ENCODE measurements at places on chromosomes 6 and 20.

DNA sequence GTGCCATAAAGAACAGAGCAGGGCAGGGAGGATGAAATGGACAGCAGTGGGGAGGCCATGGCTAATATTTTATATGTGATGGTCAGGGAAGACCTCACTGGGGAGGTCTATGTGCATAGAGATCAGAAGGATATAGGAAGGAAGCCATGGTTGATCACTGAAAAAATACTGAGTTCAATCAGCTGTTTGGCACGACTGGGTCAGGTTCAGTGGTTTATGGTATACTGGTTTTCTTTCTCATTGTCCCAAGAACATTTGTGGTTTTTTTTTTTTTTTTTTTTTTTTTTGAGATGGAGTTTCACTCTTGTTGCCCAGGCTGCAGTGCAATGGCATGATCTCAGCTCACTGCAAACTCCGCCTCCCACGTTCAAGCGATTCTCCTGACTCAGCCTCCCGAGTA, 78.3 kb upstream of the TIAM2 start:
- DNase-seq, result no peak

DNA sequence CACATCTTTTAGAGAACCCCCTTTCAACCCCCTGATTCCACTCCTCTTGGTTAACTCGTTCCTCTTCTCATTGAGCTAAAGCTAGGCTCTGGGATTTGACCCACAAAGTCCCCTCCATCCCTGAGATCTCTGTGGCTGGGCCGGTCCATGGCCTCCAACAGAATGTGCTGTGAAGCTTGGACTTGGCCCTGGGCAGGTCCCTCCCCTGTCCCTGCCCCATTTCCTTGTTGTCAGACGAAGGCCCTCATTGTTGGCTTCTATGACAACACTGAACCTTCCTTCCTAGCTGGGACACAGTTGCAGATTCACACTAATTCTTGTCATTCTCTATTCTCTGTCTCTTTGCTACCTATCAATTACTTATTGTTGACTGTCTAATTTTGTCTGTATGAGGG, 156.1 kb downstream of the SYCP2 start:
- DNase-seq, result no peak

- DNase-seq, result no peak
These were observed 35.0 kb downstream of the BTBD9 start for GRCh38 chr6:38604700-38605099.

DNA sequence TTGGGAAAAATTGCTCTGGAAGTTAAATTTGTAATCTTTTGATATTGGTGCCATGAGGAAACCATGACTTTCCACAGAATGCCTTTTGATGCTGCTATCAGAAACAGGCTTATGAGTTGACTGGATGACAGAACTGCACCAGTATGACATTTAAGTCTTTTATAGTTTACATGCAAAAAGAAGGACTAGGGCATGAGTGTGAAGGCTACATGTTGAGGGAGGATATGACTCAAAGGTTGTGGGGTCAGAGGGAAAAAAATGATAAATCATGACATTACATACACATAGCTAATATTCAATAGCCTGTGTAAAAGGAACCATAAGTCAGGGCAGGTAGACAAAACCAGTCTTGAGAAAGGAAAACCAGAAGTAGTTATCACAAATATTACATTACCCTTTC, 182.2 kb downstream of the COL12A1 start:
- no peak for DNase-seq

GRCh38 chr6:31356216-31356945, 598 bp downstream of the HLA-B start:
- no peak for DNase-seq

GRCh38 chr6:111588366-111588765, 17.3 kb downstream of the TRAF3IP2 start:
- no peak for DNase-seq

DNA sequence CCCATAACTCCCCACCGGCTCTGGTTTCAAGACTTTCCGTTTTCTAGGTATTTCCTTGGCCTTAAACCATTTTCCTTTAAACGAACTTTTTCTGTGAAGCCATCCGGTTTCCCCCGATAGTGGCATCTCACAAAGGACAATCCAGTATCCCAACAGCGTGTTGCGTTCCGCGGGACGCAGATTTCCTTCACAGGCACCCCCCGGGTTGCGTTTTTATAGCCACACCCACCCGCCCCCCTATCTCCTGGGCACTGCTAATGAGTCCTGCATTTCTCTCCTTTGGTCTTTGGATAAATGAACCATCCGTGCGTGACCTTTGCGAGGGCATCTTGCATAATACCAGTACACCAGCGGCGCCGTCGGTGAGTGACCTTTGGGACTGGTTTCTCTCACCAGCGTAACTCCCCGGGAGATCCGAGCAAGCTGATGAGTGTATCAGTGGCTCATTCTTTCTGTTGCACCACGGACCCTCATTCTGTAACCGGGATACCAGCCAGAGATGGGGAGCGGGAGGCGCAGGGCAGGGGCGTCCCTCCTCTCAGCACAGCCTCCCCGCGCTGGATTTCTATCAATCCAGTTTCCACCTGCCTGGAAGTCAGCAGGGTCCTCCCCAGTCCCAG, 586 bp upstream of the NQO2 start:
- no peak for DNase-seq

- DNase-seq, result no peak
These were observed 78.3 kb downstream of the KIF6 start for GRCh38 chr6:39646751-39647420.

GRCh38 chr6:32410906-32411305, 3.9 kb upstream of the BTNL2 start:
- no peak for DNase-seq

DNA sequence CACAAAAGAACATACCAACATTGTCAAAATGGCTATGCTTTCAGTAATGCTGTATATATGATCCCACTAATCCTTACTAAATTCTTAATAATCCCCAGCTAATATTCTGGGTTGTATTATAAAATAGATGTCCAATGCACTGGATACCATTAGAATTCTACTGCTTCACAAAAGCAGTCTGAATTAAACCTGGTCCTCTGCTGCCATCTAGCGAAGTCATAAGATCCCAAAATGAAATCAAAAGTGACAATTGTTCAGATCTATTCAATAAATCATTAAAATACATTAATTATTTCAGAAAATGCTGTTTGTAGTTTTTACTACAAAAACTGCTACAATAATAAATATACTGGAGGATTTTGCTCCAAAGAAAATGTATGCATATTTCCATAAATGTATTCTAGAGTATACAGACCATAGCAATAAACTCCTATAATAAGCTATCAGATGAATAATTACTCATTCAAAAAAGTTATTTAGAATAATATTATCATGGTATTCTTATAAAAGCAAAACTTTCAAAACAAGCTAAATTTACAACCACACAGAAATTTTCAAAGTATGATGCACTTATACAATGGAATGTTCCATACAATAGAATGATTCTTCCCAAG, 92.6 kb downstream of the RNGTT start:
- peak; percentile 4 for DNase-seq

DNA sequence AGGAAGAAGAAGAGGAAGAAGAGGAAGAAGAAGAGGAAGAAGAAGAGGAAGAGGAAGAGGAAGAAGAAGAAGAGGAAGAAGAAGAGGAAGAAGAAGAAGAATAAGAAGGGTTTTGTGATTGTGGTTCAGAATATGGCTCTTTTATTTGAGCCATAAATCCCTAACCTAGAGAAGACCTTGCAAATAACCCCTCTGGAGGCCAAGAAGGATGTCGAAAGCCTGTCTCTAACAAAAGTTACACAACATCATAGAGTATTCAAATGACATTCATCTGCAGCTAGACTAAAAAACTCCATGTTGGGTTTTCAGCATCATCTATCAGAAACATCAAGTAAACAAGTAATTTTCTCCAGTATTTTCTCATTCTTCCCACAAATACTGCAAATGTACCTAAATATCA, 100.9 kb downstream of the RNASET2 start:
- DNase-seq, result no peak

DNA sequence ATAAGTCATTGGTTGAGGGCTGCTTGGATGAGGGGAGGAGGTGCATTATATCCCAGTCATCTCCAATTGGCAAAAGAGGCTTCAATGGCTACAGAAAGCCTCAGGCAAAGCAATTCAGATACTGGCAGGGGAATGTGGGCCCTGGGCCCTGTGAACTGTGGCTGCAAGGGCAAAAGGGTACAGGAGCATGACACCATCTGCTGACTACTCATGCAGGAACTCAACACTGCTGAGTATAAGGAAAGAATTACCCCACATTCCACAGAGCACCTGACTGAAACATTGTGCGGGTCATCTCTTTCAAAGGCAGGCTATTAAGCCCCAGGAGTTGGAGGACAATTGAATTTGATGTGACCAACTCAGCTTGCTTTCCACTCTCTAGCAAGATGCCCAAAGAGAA, 92.1 kb upstream of the SPTLC3 start:
- no peak for DNase-seq

GRCh38 chr6:18245642-18246041, 18.7 kb downstream of the DEK start:
- no peak for DNase-seq

DNA sequence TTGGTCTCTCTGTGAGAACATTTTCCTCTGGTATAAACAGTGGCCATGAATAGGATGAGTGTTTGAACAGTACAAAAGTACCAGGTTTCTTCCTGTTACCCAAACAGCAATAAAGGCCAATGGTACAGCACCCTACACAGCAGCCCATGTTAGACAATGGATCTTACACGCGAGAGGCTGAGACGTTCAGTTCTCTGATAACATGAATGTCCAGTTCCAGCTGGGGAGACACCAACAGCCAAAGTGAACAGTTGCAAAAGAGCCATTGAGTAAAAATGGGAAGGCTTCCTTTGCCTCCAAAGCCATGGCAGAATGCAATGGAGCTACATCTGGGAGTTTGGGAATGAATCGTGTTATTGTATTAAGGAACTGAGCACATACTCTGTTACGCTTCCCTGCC, 246.8 kb upstream of the SGK1 start:
- no peak for DNase-seq

- no peak for DNase-seq
These were observed 6.7 kb downstream of the PRDM13 start for GRCh38 chr6:99613409-99613704.

- no peak for DNase-seq
These were observed 234.5 kb upstream of the MAN1A1 start for GRCh38 chr6:119584088-119584487.

- no peak for DNase-seq
These were observed 779 bp downstream of the HEBP2 start for GRCh38 chr6:138404666-138405337.

GRCh38 chr6:144286503-144287393, 1.6 kb downstream of the UTRN start:
- DNase-seq, result no peak

GRCh38 chr6:158290659-158291058, 21.6 kb upstream of the TULP4 start:
- peak; percentile 41 for DNase-seq

- DNase-seq, result no peak
These were observed 118.2 kb upstream of the RIPOR2 start for GRCh38 chr6:25053875-25054371.

GRCh38 chr20:62822239-62822787, 5.5 kb downstream of the COL9A3 start:
- DNase-seq, result no peak

DNA sequence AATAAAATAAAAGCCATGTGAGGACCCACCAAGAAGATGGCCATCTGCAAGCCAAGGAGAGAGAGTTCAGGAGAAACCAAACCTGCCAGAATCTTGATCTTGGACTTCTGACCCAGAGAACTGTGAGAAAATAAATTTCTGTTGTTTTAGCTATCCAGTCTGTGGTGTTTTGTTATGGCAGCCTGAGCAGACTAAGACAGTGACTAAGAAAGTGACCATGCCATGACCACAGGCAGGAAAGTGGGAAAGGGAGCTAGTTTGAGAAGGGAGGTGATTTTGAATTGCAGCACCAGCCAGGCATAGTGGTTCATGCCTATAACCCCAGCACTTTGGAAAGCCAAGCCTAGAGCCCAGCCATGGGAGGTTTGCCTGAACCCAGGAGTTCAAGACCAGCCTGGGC, 21.9 kb upstream of the C6orf62 start:
- no peak for DNase-seq

DNA sequence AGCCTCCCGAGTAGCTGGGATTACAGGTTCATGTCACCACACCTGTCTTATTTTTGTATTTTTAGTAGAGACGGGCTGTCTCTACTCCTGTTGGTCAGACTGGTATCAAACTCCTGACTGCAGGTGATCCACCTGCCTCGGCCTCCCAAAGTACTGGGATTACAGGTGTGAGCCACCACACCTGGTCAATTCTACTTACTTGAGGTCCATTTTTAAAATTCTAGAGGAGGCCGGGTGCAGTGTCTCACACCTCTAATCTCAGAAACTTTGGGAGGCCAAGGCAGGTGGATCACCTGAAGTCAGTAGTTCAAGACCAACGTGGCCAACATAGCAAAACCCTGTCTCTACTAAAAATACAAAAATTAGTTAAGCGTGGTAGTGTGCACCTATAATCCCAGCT, 7.8 kb downstream of the RIPOR3 start:
- no peak for DNase-seq

GRCh38 chr20:3100480-3100879, 16.0 kb upstream of the AVP start:
- DNase-seq, result no peak

GRCh38 chr6:36969988-36970891, 15.7 kb downstream of the PI16 start:
- no peak for DNase-seq

DNA sequence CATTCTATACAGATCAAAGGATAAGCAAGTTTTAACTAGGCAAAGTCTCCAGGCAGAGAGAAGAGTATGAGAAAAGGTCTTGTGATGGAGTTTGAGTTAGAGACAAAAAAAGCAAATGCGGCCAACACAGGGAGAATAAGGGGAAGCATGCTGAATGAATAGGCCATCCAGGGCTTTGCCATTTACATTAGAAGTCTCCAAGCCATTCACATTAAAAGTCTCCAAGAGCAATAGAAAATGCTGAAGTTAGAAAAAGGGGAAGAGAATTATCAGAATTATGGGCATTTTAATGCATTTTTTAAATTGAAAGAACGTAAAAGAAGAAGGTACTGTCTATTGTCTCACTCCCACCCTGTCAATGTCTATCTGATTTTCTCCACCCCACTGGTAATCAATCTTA, 49.4 kb downstream of the PDSS2 start:
- DNase-seq, result no peak

GRCh38 chr6:44829836-44830235, 442.3 kb downstream of the CDC5L start:
- no peak for DNase-seq

- no peak for DNase-seq
These were observed 50.9 kb upstream of the DUSP22 start for GRCh38 chr6:241336-241865.
